ENCODE measurements at places on chromosomes 4 and X. TPM values are rescaled to one million over a fixed set of nuclear protein-coding genes. Genes with fewer than 3 reads are reported as not detected.

DNA sequence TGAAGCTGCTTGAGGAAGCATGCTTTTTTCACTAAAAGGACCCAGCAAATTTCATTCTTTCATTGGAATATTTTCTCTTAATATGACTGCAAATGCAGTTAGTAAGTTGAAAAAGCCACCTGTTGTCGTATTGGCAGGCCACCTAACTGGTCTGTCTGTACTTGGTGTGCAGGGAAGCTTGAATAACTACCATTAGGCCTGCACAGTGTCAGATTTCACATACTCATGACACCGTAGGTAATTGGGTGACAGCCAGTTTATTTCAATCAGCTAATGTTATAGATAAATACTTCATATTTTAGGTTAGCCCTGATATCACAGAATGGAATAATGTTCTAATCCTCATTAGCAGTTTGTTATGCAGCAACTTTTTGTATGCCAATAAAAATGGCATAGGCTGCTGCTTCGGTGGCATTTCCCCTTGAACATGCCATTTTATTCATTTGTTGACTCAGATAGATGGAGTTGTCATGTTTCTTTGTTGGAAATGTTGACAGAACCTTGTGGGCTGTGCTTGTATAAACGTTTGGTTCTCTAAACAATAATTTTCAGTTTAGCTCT is 173.7 kb downstream of the RPA4 start:
- no peaks in the 10 kb centered on the region for H3K27me3 ChIP-seq
- H3K4me3 ChIP-seq = no peak overlapping the region
- no peak overlapping the region for H3K27ac ChIP-seq

GRCh38 chrX:36867143-36867542 is 141.0 kb upstream of the FAM47C start:
- no peaks in the 10 kb centered on the region for H3K27me3 ChIP-seq
- no peak overlapping the region for H3K4me3 ChIP-seq
- DNase-seq = no peak
- H3K36me3 ChIP-seq = no peaks in the 10 kb centered on the region

DNA sequence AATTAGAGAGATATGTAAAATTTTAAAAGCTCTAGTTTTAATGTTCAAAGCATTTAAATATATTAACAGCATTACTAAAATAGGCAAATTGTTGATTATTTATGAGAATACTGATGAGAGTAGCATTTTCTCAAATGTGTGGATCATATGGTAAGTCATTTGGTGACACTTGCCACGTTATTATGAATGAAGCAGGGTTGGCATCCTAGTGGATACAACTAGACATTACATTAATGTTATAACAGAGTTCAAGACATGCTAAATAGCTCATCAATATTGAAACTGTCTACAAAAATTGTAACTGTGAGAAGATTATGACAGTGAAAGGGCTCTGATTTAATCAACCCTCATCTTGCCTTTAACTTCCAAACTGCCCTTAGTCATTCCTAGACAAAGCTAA is 171.1 kb downstream of the PDGFC start:
- H3K4me1 ChIP-seq = no peaks in the 10 kb centered on the region
- H3K4me3 ChIP-seq = no peak overlapping the region
- H3K27ac ChIP-seq = no peak overlapping the region
- H3K36me3 ChIP-seq = no peaks in the 10 kb centered on the region
- H3K27me3 ChIP-seq = no peaks in the 10 kb centered on the region

DNA sequence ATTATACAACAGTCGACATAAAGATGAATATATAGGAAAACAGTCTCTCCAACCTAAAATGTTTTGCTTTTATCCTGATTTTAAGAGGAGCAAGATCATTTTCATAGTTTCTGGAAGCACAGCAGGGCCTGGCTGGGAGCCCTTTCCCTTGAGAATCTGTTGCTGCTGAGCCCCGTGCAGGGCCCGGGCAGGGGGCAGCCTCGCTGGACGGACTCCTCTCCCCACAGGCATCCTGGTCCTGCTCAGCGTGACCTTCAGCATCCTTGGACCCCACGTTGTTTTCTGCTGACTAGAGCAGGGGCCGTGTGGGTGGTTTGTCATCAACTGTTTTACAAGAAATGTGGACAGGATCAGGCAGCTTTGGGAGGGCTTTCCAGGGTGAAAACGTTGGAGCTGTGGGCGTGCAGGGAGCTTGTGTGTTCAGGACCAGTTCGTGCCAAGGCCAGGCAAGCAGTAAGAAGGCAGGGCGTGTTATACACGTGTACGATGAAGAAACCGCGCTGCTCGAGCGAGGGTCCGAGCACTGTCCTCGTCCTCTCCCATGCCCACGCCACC is 25.0 kb downstream of the CPZ start:
- no peaks in the 10 kb centered on the region for H3K36me3 ChIP-seq

DNA sequence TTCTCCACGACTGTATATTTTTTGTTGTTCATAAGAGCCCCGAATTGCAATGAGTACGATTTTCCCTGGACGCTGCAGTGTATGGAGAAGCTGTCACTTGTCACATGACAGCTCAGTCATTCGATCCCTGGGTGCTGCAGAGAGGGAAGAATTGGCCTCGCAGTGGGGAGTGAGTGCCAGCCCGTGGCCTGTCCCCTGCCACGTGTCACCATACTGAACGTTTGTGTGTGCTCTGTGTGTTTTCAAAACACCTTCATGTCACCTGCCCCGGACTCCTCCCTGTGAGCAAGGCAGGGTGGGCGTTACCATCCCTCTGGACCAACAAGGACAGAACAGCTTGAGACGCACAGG is 77.9 kb downstream of the TBL1X start:
- H3K27me3 ChIP-seq = no peaks in the 10 kb centered on the region
- no peaks in the 10 kb centered on the region for H3K36me3 ChIP-seq
- H3K4me3 ChIP-seq = no peak overlapping the region
- peaks cover 7% of the 10 kb centered on the region for H3K4me1 ChIP-seq

STOX2 gene
- total RNA-seq = 15.8 TPM

DNA sequence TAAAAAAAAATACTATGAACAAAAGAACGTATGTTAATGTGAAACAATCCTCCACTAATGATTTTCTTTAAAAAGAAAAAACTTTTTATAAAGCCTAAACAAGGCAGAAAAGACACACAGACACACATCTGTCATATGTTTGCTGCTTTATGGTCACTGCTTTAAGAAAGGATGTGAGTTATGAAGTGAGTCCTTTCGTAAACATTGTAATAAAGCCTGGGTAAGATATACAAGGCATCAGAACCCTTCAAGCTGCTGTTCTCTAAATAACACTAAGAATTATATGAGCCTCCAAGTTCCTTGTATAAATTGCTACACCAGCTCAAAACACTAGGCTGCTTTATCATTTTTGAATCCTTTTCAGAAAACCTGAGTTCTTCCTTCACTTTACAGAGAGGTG is 81.6 kb downstream of the FBXO8 start:
- no peak for DNase-seq
- H3K4me3 ChIP-seq = no peak overlapping the region
- H3K36me3 ChIP-seq = no peaks in the 10 kb centered on the region
- no peaks in the 10 kb centered on the region for H3K4me1 ChIP-seq
- no peaks in the 10 kb centered on the region for H3K27me3 ChIP-seq

GRCh38 chrX:154986826-154987575 is 35.5 kb downstream of the F8 start:
- no peaks in the 10 kb centered on the region for H3K36me3 ChIP-seq
- no peak overlapping the region for H3K4me3 ChIP-seq
- DNase-seq = no peak
- H3K27me3 ChIP-seq = no peaks in the 10 kb centered on the region

GRCh38 chr4:88162626-88163025 is 4.2 kb upstream of the ABCG2 start:
- H3K4me1 ChIP-seq = peaks cover 10% of the 10 kb centered on the region
- H3K27me3 ChIP-seq = no peaks in the 10 kb centered on the region
- no peak overlapping the region for H3K4me3 ChIP-seq
- H3K27ac ChIP-seq = no peak overlapping the region
- no peak for DNase-seq

DNA sequence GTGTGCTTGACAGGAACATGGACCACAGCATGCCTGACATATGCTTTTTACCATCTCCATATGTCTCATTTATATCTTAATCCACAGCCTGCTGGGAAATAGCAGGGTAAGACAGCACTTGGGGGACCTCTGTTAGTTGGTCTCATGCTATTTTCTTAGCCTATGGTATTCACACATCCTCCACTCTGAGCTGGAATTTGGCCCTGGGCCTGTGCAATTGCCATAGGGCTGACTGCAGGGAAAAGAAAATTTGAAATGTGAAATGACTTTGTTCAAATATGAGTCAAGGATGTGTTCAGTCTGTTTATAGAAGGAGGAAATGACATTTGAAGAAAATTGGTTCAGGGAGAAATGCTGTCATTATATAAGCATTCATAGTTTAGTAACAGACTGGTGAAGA is 9.6 kb upstream of the MAP7D3 start:
- H3K4me3 ChIP-seq = no peak overlapping the region
- no peaks in the 10 kb centered on the region for H3K4me1 ChIP-seq
- no peaks in the 10 kb centered on the region for H3K36me3 ChIP-seq
- no peak for DNase-seq
- H3K27me3 ChIP-seq = no peaks in the 10 kb centered on the region

- H3K27ac ChIP-seq = no peak overlapping the region
- H3K27me3 ChIP-seq = no peaks in the 10 kb centered on the region
- no peak for DNase-seq
Observed at GRCh38 chrX:12137951-12138360, 317 bp upstream of the FRMPD4 start.

Data from body of pancreas (tissue), 4 donors.